Activated naive CD8-positive, alpha-beta T cell treated with anti-CD3 and anti-CD28 coated beads, Interleukin-2, amount 50 U/mL, for 24 hours (primary cell): ENCODE measurements at places on chromosomes 13 and 19.

DNA sequence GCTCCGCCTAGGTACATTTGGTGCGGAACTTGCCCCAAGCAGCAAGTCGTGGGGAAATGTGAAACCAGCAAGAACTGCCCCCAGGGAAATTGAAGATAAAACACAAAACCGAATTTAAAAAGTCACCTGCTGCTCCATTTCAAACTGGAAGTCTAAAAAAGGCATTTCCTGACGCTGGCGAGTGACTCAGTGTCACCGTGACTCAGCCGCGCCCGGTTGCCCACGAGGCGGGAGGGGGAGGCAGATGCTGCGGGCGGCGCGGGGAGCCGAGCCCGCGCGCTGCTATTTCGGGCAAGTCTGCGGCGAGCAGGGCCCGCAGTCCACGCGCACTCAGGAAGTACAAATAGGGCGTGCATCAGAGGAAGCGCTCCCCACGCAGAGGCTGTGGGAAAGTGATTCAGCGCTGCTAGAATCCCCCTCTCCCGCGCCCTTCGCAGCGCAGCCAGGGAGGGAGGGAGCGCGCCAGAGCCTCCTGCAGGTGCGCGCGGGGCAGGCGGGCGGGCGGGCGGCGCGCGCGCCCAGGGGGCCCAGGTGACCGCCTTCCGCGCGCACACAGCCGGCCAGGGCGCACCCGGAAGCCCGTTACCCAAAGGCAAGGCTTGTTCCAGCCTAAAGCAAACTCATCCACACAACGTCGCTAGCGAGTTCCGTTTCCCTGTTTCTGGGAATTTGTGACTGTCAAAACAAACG, 168.8 kb downstream of the COL4A1 start:
- peak; percentile 75 for DNase-seq

- peak; percentile 89 for DNase-seq
Measured at GRCh38 chr19:53553865-53554791, 16.2 kb downstream of the ZNF331 start.

GRCh38 chr19:39253374-39254149, 4.9 kb upstream of the IFNL4 start:
- DNase-seq: no peak

GRCh38 chr13:45341034-45341798, at the start of gene TPT1:
Gene TPT1, minus strand, starts transcription at chr13:45341183. Its CDS starts 114 bp downstream, at chr13:45341069.
- peak; percentile 99 for DNase-seq

DNA sequence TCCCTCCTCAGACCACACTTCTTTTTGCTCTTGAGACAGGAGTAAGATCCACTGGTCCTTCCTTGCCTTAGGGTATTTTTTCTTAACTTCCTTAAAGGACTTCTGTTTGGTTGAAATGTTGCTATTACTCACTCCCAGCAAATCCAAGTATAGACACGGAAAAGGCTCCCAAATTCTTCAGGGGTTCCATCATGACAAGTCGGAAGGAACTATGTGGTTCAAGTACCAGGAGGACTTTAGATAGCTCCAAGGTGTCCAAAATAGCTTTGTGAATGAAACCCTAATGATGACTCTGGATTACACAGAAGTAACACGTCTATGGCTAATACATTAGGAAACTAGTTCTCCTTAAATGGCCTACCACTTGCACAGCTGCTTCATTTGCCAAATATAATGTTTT, 238.7 kb downstream of the KCTD12 start:
- no peak for DNase-seq

DNA sequence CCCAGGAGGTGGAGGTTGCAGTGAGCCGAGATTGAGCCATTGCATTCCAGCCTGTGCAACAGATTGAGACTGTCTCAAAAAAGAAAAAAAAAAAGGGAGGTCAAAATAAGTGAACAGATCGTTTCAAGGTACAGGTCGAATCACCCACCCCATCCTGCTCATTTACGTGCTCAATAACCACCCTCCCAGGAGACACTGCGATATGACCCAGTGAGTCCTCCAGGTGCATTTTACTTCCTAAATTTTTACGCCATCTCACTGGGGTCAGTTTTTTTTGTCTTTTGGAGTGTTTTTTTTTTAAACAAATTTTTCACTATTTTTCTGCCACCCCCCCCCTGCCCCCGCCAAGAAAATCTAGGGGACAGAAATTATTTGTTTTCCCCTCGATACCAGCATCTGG, 68.1 kb downstream of the ZNF486 start:
- DNase-seq: no peak

GRCh38 chr19:13995017-13995728, 10.9 kb downstream of the RFX1 start:
- no peak for DNase-seq

DNA sequence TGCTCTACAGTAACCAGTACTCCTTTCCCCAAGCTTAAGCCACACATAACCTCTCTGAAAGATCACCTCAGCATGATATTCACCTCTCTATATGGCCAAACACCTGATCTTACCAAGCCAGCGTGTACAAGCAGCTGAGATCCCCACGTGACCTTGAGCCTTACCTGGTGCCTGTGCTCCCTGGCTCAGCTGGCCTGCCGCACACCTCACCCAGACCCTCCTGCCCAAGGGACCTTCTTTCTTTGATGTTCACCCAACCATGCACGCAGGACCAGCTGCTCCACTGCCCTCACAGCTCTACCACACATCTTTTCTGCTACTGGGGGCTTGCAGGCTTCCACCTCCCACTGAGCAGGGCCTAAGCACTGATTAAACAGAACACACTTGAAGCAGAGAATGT, 9.0 kb downstream of the DHRS12 start:
- DNase-seq: no peak

GRCh38 chr13:51370116-51370515, 30.6 kb downstream of the SERPINE3 start:
- no peak for DNase-seq

DNA sequence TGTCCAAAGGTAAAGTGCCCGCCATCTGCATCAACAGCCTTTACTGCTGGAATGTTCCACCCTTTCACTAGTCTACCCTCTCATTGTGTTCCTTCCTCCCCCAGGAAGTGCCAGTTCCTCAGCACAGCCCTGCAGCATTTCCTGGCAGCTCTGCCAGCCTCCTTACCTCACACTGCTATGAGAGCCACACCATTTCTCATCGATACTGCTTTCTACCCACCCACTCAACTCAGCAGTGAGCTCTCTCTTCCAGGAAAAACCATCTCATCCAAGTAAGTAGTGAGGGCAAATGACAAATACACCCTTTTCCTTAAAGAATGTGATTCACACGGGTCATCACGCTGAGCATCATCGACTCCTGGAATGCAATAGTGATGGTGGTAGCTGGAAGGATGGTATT, 19.8 kb downstream of the UQCRFS1 start:
- DNase-seq: no peak

- no peak for DNase-seq
Measured at GRCh38 chr13:87120476-87120875, 550.7 kb upstream of the SLITRK5 start.

DNA sequence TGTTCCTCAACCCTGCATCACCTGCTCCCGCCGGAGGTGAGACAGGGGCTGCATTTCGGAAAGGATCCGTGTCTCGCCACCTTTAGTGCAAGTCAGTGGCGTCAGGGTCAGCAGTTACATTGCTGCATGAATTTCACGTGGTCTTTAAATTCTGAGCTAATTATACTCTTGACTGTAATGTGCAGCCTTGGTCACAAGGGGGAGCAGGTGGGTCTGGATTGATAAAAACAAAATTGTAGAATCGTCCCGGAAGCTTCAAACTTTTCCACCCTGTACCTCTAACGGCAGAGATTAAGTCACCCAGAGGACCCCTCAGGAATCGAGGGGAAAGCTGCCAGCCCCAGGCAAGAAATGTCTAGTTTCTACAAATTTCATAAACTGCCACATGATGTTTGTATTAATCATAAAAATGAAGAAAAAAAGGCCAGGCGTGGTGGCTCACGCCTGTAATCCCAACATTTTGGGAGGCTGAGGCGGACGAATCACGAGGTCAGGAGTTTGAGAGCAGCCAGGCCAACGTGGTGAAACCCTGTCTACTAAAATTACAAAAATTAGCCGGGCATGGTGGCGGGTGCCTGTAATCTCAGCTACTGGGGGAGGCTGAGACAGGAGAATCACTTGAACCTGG, 20.2 kb downstream of the BBC3 start:
- peak; percentile 82 for DNase-seq

GRCh38 chr19:524062-524674, 7.4 kb upstream of the CDC34 start:
- DNase-seq: no peak

DNA sequence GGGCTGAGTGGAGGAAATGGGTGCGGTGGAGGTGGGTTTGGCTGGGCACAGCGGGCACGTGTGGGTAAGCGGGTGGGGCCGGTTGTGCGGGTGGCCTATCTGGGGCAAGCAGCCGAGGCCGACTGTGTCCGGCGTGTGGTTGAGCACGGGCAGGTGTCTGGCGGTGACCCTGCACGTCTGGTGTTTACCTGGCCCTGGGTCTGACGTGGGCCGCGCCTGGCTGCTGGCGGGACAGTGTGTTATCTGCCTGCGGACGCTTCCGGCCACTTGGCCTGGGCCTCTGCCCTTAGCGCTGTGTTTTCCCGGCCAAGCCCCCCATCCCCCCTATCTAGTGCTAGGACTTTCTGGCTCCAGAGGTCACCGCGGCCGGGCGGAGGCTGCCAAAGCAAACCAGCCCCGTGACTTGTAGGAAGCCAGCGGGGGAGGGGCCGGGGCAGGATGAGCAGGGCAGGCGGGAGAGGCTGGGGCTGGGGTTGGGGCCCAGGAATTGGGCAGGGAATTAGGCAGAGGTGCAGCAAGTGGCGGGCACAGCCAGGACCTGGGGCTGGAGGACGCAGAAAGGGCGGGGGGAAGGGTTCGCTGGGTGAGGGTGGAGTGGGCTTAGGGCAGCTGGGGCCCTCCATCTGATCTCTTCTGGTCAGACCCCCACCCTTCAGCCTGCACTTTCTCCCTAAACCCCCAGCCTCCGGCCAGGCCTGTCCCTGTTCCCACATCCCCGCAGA, 534 bp upstream of the HPN start:
- DNase-seq: peak; percentile 38

DNA sequence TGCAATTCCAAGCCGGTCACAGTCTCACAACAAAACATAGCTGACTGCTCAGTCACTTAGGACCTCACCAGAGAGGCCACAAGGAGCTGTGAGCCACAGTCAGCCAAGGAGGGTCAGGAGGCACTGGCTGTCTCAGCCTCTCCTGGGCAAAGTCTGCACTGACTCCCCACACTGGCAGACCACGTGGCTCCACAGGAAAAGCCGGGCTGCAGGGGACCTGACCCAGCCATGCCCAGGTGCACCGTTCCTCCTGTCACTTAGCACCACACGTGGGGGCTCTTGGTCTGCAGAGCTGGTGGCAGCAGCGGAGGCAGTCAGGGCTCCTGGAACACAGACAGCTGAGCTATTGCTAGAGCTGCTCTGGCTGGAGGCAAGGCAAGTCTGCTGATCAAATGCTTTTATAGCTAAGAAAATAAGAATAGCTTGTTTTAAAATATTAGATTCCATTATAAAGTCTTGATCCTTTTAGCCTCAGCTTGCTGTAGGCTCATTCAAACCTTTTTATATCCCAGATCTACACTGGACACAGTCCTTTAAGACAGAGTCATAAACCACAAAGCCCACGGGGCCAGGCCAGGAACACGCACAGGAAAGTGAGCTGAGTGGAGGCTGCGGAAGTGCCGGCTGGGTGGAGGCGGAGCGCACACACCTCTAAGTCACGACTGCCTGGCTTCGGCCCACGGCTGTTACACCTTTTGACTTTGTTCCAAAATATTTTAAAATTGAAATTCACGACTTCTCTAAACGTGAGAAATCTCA, 744.1 kb downstream of the UQCRFS1 start:
- peak; percentile 20 for DNase-seq
